Neural crest cell (in vitro differentiated cells): ENCODE measurements at places on chromosomes 13 and 19. TPM values are rescaled to one million over a fixed set of nuclear protein-coding genes. Genes with fewer than 3 reads are reported as not detected.

The SLAIN1 gene
- total RNA-seq = 38.7 and 43.3 TPM in 2 replicates

DNA sequence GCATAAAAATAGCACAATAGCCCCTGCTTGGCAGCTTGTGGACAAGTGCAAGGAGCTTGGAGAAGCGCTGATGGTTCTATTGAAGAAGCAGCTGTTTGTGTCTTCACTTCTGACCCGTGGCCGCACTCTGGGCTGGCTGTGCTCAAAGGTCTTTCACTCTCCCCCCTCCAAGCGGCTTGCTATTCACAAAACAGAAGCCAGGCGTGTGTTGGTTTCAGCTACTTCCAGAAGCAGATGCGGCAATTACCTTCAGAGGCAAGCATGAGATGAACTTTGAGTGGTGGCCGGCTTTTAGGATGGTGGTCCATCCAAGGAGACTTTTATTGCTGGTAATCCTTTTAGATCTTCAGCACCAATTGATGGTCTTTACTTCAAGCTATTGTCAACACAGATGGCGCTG, 188.5 kb upstream of the ARGLU1 start:
- H3K27ac ChIP-seq = peak overlapping the region; percentile 98
- peaks cover 61% of the 10 kb centered on the region for H3K4me1 ChIP-seq
- no peaks in the 10 kb centered on the region for H3K36me3 ChIP-seq
- H3K27me3 ChIP-seq = no peaks in the 10 kb centered on the region
- peak overlapping the region; percentile 50 for H3K4me3 ChIP-seq

- no peaks in the 10 kb centered on the region for H3K36me3 ChIP-seq
- peak overlapping the region; percentile 65 for H3K4me3 ChIP-seq
- peaks cover 100% of the 10 kb centered on the region for H3K27me3 ChIP-seq
- no peak for DNase-seq
- peaks cover 27% of the 10 kb centered on the region for H3K4me1 ChIP-seq
- no peak overlapping the region for H3K27ac ChIP-seq
Measured at GRCh38 chr19:10290876-10291553, 1.3 kb downstream of the ICAM5 start.

DNA sequence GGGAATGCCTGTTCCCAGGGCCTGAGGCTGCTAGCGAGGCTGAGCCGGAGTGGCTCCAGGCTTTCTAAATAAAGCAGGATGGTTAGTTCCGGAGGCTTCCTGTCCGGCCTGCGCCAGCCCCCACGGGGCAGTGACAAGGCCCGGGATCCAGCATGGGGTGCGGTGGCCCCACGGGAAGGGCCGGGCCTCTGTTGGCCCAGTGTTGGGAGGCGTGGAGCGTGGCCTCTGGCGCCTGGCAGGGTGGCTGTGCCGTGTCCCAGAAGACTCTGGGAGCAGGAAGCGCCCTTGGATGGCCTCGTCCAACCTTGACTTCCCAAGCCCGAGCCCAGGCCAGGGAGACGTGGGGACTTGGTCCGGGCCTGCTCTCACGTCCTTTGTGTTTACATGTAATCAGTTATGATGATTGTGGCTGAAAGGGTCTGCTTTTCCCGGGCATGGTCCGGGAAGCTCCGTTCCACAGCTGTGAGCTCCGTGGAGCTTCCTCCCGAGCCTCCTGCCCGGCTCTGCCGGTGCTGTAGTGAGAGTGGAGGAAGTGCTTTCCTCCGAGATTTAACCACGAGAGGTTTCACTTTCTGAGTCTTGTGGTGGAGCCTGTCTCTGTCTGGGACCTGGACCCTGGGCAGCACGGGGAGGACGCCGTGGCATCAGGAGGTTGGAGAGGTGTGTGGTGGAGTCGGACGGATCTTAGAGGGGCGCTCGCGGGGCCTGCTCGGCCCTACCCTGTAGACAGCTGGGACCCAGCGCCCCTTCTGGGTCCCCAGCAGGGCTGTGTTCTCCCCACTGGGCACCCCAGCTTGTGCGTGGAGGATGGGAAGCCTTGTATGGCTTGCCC, 4.6 kb downstream of the GNA11 start:
- peaks cover 16% of the 10 kb centered on the region for H3K4me1 ChIP-seq
- no peaks in the 10 kb centered on the region for H3K36me3 ChIP-seq
- DNase-seq = no peak
- peak overlapping the region; percentile 62 for H3K4me3 ChIP-seq

- H3K4me3 ChIP-seq = no peak overlapping the region
- H3K36me3 ChIP-seq = no peaks in the 10 kb centered on the region
- no peak overlapping the region for H3K27ac ChIP-seq
- no peaks in the 10 kb centered on the region for H3K27me3 ChIP-seq
Measured at GRCh38 chr19:1112268-1113029, 8.7 kb downstream of the GPX4 start.

The LYPD3 gene
- total RNA-seq = 0.50 and 0.89 TPM in 2 replicates

- H3K4me1 ChIP-seq = peaks cover 8% of the 10 kb centered on the region
- H3K4me3 ChIP-seq = no peak within 1 kb of the TSS
- no peak for DNase-seq
- H3K27ac ChIP-seq = no peak within 1 kb of the TSS
Measured at GRCh38 chr19:46147791-46148288, at the start of gene IGFL2. Gene IGFL2, plus strand, starts transcription at chr19:46148238. Its CDS starts 41 bp downstream, at chr19:46148279.

GRCh38 chr13:67143544-67144115, 86.5 kb downstream of the PCDH9 start:
- H3K4me1 ChIP-seq = peaks cover 30% of the 10 kb centered on the region
- H3K27me3 ChIP-seq = no peaks in the 10 kb centered on the region
- no peak overlapping the region for H3K27ac ChIP-seq
- no peak overlapping the region for H3K4me3 ChIP-seq
- no peak for DNase-seq
- H3K36me3 ChIP-seq = no peaks in the 10 kb centered on the region

The COL5A3 gene
- 0.61 and 0.86 TPM in 2 replicates for total RNA-seq

- peaks cover 24% of the 10 kb centered on the region for H3K4me1 ChIP-seq
- no peak for DNase-seq
- no peaks in the 10 kb centered on the region for H3K27me3 ChIP-seq
- no peak overlapping the region for H3K27ac ChIP-seq
- H3K4me3 ChIP-seq = no peak overlapping the region
Measured at GRCh38 chr19:38711726-38712153, 32.5 kb downstream of the CAPN12 start.

DNA sequence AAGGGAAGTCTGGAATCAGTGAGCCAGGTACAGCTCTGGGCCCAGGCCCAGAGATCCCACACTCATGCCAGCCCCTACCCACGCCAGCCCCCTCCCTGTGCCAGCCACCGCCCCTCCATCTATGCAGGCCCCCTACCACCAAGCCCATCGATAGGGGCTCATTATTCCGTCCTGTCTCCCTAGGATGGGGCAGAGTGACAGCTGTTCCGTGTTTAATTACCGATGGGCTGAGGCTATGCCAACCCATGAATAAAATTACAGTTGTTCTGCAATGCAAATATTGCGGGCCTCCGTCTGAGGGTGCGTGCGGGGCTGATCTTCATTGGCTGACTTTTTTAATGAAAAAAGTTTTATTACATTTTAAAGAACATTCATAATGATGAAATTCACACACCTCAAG, 35.6 kb upstream of the PEPD start:
- peaks cover 3% of the 10 kb centered on the region for H3K4me1 ChIP-seq
- H3K27ac ChIP-seq = no peak overlapping the region

DNA sequence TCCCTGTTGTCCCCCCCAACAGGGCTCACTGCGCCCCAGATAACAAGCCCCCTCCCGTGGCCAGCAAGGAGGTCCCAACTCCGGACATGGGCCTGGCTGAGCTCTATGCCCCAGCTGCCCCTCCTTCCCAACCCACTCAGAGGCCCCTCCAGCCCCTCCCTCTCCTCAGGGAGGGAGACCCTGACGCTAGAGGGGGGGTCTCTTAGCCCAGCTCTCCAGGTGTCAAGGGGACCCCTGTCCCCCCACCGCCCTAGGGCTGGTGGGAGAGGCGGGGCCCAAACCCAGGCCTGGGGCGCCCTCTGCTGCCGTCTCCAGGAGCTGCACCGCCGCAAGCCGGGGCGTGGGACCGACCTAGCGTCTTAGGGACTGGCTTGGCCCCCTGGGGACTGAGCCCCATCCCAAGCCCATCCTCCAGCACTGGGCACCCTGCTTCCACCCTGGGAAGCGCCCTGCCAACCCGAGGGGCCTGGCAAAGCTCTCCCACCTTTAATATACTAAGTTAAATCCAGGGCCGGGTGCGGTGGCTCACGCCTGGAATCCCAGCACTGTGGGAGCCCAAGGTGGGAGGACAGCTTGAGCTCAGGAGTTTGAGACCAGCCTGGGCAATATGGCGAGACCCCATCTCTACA, 1.4 kb downstream of the GRIN3B start:
- peaks cover 5% of the 10 kb centered on the region for H3K36me3 ChIP-seq
- DNase-seq = peak; percentile 73
- H3K27ac ChIP-seq = no peak overlapping the region
- H3K27me3 ChIP-seq = peaks cover 63% of the 10 kb centered on the region
- H3K4me3 ChIP-seq = no peak overlapping the region

The PCDH17 gene
- total RNA-seq = 14.4 and 14.6 TPM in 2 replicates

DNA sequence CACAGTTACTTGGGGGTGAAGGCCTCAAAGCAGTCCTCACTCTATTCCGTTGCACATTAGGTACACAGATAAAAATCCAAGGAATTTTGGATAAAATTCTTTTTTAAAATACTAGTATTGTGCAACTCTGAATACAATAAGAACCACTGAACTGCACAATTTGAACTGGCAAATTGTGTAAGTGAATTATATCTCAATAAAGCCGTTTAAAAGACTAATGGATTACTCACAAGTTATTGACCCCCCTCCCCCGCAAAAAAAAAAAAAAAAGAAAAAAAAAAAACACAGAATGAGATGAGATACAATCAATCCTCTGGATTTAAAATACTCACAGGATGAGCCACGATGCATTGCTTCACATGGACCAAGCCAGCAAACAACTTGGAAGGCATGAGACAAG, 86.4 kb downstream of the CRYL1 start:
- H3K4me3 ChIP-seq = no peak overlapping the region
- H3K27ac ChIP-seq = no peak overlapping the region
- peaks cover 12% of the 10 kb centered on the region for H3K36me3 ChIP-seq
- DNase-seq = no peak
- H3K27me3 ChIP-seq = no peaks in the 10 kb centered on the region

DNA sequence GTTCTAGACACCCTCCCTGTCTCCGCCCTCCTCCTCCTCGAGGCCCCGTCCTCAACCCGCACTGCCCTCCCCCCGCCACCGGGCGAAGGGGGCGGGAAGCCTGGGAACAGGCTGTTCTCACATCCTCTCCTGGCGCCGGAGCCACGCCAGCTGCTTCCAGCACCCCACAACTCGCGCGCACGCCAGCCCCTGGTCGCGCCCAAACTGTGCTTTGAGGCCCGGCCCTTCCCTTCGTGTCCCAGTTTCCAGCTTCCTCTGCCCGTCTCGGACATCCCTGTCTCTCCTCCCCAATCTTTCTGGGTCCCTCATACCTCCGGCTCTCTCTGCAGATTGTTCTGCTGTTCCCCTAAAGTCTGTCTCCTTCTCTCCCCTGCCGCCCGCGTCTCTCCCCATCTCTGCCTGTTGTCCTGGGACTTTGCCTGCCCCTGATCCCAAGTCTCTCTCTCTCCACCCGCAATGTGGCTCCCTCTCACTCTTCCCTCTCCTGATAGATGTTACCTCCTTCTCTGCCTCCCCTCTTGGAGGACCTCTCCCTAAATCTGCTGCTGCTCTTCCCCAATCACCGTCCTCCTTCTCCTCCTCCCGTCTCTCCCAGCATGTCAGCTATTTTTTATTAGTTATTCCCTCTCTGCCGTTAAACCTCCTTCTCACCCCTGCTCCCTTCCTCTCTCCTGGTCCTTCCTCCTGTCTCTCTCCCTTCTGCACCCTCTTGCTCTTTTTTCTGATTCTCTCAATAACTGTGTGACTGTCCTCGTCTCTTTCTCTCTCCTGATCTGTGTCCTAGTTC, 14.2 kb downstream of the DPF1 start:
- H3K4me1 ChIP-seq = peaks cover 29% of the 10 kb centered on the region
- H3K4me3 ChIP-seq = peak overlapping the region; percentile 87
- H3K27ac ChIP-seq = peak overlapping the region; percentile 73

- no peak for DNase-seq
- H3K4me1 ChIP-seq = peaks cover 5% of the 10 kb centered on the region
Measured at GRCh38 chr13:85230691-85231093, 568.5 kb downstream of the SLITRK6 start.

The ICAM3 gene
- 9.7 and 10.0 TPM in 2 replicates for total RNA-seq

The MUC16 gene
- total RNA-seq = 0.02 TPM in 1 of 2 replicates, not detected in the other

GRCh38 chr13:46114613-46115012, 9.8 kb upstream of the CPB2 start:
- peaks cover 5% of the 10 kb centered on the region for H3K36me3 ChIP-seq
- peaks cover 46% of the 10 kb centered on the region for H3K4me1 ChIP-seq
- no peaks in the 10 kb centered on the region for H3K27me3 ChIP-seq
- no peak overlapping the region for H3K27ac ChIP-seq
- no peak overlapping the region for H3K4me3 ChIP-seq

- no peaks in the 10 kb centered on the region for H3K4me1 ChIP-seq
- peaks cover 68% of the 10 kb centered on the region for H3K36me3 ChIP-seq
- H3K27me3 ChIP-seq = no peaks in the 10 kb centered on the region
Measured at GRCh38 chr19:43847246-43847645, 20.1 kb downstream of the ZNF283 start.

GRCh38 chr13:82220641-82221040, 1661.6 kb downstream of the SLITRK1 start:
- no peaks in the 10 kb centered on the region for H3K4me1 ChIP-seq
- no peaks in the 10 kb centered on the region for H3K27me3 ChIP-seq
- no peaks in the 10 kb centered on the region for H3K36me3 ChIP-seq
- no peak overlapping the region for H3K27ac ChIP-seq
- H3K4me3 ChIP-seq = no peak overlapping the region
- DNase-seq = no peak

DNA sequence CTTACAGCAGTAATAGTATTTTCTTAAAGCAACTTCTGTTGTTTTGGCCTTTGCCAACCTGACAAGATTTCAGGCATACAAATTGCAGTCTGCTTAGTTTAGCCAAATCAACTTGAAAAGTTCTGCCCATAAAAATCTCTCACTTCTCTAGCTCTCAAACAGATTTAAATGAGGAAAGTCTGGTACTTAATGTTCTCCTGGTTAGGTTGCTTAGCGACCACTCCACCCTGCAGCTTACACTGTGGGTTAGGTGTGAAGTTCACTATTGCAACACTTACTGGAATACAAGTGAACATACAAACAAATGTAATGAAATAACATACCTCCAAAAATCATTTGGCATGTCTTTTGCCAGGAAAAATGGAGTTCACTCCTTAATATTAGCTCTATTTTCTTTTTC, 178.7 kb upstream of the PCDH9 start:
- no peak overlapping the region for H3K27ac ChIP-seq
- H3K4me3 ChIP-seq = no peak overlapping the region
- H3K4me1 ChIP-seq = peaks cover 27% of the 10 kb centered on the region
- H3K27me3 ChIP-seq = no peaks in the 10 kb centered on the region

The SYT3 gene
- total RNA-seq = 1.4 and 2.0 TPM in 2 replicates

The CPT1C gene
- 87.7 and 96.1 TPM in 2 replicates for total RNA-seq

The GARIN5A gene
- 1.1 and 1.3 TPM in 2 replicates for total RNA-seq

The SYNGR4 gene
- total RNA-seq = not detected in 2 replicates

- H3K36me3 ChIP-seq = peaks cover 17% of the 10 kb centered on the region
- no peak overlapping the region for H3K4me3 ChIP-seq
- peaks cover 13% of the 10 kb centered on the region for H3K4me1 ChIP-seq
- H3K27me3 ChIP-seq = no peaks in the 10 kb centered on the region
- no peak overlapping the region for H3K27ac ChIP-seq
- DNase-seq = peak; percentile 44
Measured at GRCh38 chr19:48190288-48190884, 19.9 kb downstream of the ZSWIM9 start.

- H3K4me1 ChIP-seq = peaks cover 39% of the 10 kb centered on the region
- no peaks in the 10 kb centered on the region for H3K27me3 ChIP-seq
- peak overlapping the region; percentile 100 for H3K4me3 ChIP-seq
Measured at GRCh38 chr13:27250833-27251165, 559 bp upstream of the RPL21 start.

The CEACAM3 gene
- total RNA-seq = not detected in 2 replicates

The CATSPERD gene
- total RNA-seq = not detected in 2 replicates

The ZNF264 gene
- total RNA-seq = 34.0 and 35.9 TPM in 2 replicates

The KCNRG gene
- total RNA-seq = 1.1 and 1.4 TPM in 2 replicates

- DNase-seq = no peak
- H3K4me1 ChIP-seq = peaks cover 21% of the 10 kb centered on the region
- H3K36me3 ChIP-seq = no peaks in the 10 kb centered on the region
- H3K27me3 ChIP-seq = peaks cover 7% of the 10 kb centered on the region
Measured at GRCh38 chr19:43470288-43470687, 4.9 kb upstream of the LYPD3 start.
